Activated CD8-positive, alpha-beta memory T cell treated with anti-CD3 and anti-CD28 coated beads for 36 hours (primary cell): ENCODE measurements at places on chromosomes 16 and 17. TPM values are rescaled to one million over a fixed set of nuclear protein-coding genes. Genes with fewer than 3 reads are reported as not detected.

NDUFAB1 gene
- total RNA-seq = 182 TPM

GRB7 gene
- total RNA-seq = not detected

GPR142 gene
- total RNA-seq = not detected

CPHXL2 gene
- total RNA-seq = not detected

KRTAP1-5 gene
- not detected for total RNA-seq

ORAI3 gene
- total RNA-seq = 7.9 TPM

ABCC11 gene
- 0.15 TPM for total RNA-seq

TBC1D3H gene
- total RNA-seq = 1.0 TPM
